ENCODE measurements at places on chromosomes 12 and 14.

DNA sequence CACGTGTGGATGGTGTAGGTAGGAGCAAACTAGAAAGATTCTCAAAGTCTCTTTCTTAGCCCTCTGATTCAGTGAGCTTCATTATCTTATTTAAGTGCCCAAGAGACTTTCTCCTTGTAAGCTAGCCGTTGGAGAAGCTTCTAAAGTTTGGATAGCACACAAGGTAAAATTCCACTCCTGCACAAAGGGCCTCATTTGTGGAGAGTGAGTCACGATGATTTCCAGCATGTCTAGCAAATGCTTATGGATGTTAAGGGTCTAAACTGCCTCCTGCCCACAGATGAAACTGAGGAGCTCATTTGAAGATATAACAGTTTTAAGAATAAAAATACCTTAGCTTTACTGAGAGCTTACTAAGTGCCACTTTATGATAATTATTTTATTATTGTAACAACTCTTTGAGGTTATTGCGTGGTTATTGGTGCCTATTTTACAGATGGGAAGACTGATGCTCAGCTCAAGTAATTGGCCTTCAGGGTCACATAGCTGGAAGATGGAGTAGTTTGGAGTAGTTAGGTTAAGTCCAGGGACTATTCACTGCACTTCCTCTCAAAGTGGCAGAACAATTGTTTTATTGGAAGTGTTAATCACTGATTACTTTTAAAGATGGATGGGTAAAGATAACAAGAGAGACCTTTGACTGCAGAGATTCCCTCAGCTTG, 78.7 kb upstream of the HIF1A start:
- DNase-seq: no peak

- no peak for DNase-seq
Observed at GRCh38 chr12:14852880-14853279, 9.6 kb upstream of the ART4 start.

DNA sequence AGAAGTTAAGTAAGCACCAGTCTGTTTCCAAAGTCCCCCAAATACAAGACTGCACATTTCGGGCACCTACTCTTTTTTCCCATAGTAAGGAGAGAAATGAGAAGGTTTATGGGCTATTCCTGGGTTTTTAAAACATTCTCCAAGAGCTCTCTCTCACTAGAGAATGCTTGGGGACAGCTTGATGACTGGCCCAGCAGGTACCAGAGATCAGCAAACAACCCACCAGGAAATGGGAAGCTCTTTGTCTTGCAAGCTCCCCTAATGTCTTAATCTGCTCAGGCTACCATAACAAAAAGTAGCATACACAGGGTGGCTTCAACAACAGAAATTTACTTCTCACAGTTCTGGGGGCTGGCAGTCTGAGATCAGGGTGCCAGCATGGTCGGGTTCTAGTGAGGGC, 41.8 kb upstream of the CRY1 start:
- no peak for DNase-seq

- DNase-seq: no peak
Observed at GRCh38 chr12:46524778-46525177, 152.2 kb upstream of the SLC38A2 start.

- DNase-seq: no peak
Observed at GRCh38 chr12:104414581-104415341, 42.0 kb upstream of the CHST11 start.

Measured in stimulated activated CD4-positive, alpha-beta T cell treated with anti-CD3 and anti-CD28 coated beads, Interleukin-1b, Interleukin-23, amount 100 ng/mL, for 1 hour (primary cell).